ENCODE measurements at places on chromosomes 2 and 18.

DNA sequence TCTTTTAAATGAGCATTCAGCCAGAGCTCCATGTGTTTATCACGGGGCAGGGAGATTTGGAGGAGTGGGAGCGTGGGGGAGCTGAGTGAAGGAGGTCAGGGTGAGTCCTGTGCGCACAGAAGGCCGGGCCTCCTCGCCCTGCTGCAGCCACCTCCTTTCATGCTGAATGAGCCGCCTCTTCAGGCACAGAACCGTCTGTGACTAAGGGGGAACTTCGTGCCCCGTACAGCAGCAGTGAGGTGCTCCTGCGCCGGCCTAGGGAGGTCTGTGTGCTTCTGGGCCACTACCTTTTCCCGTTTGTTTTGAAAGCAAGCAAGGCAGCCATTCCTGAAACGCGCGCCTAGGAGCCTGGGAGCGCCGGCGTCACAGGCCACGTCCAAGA is 27.1 kb upstream of the ZNF516 start:
- peaks cover 7% of the 10 kb centered on the region for H3K27me3 ChIP-seq

GRCh38 chr2:237663517-237664110 is 36.2 kb downstream of the LRRFIP1 start:
- H3K27me3 ChIP-seq: no peaks in the 10 kb centered on the region
- no peak for DNase-seq
- no peaks in the 10 kb centered on the region for H3K36me3 ChIP-seq

- no peak overlapping the region for H3K4me3 ChIP-seq
- H3K4me1 ChIP-seq: peaks cover 4% of the 10 kb centered on the region
- no peak for DNase-seq
- no peak overlapping the region for H3K27ac ChIP-seq
Observed at GRCh38 chr2:11097038-11097720, 58.1 kb upstream of the SLC66A3 start.

- peaks cover 6% of the 10 kb centered on the region for H3K36me3 ChIP-seq
- H3K27ac ChIP-seq: peak overlapping the region; percentile 61
- H3K4me1 ChIP-seq: peaks cover 25% of the 10 kb centered on the region
- no peaks in the 10 kb centered on the region for H3K27me3 ChIP-seq
Observed at GRCh38 chr2:1745171-1746023, 1.1 kb upstream of the PXDN start.

DNA sequence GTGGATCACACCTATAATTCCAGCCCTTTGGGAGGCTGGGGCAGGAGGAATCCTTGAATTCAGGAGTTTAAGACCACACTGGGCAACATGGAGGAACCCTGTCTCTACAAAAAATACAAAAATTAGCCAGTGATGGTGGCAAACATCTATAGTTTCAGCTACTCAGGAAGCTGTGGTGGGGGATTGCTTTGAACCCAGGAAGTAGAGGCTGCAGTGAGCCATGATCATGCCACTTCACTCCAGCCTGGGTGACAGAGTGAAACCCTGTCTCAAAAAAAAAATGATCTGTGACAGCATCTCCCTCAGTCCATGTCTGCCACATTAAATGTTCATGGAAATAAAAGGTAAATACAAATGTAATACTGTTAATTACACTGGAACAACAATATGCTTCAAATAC is 121.4 kb upstream of the COL5A2 start:
- DNase-seq: no peak
- no peak overlapping the region for H3K4me3 ChIP-seq
- H3K27ac ChIP-seq: no peak overlapping the region
